ENCODE measurements at places on chromosomes 2 and 18.

GRCh38 chr2:71064754-71065621 lies 3.5 kb upstream of the NAGK start:
- DNase-seq: no peak

DNA sequence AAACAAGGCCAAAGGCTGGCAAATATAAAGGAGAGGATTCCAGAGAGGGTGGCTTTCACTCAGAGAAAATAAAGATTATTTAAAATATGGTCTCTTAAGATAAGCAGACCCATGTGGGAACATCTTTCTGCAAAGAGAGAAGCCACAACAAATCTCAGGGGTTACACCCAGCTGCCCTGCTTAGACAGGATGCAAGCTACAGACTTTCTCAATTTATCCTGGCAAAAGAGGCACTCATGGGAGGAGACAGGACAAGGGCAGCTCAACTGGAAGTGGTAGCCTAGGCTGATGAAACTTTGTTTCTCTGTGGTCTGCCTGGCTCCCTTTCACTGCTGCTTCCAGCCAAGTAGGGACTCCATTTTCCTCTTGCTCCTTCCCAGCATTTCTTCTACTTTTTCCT lies 25.9 kb upstream of the SULT1C4 start:
- no peak for DNase-seq

GRCh38 chr2:37982147-37982582 lies 57.1 kb downstream of the RMDN2 start:
- peak; percentile 30 for DNase-seq

- peak; percentile 95 for DNase-seq
Observed at GRCh38 chr2:9897331-9897737, 54.1 kb downstream of the TAF1B start.

DNA sequence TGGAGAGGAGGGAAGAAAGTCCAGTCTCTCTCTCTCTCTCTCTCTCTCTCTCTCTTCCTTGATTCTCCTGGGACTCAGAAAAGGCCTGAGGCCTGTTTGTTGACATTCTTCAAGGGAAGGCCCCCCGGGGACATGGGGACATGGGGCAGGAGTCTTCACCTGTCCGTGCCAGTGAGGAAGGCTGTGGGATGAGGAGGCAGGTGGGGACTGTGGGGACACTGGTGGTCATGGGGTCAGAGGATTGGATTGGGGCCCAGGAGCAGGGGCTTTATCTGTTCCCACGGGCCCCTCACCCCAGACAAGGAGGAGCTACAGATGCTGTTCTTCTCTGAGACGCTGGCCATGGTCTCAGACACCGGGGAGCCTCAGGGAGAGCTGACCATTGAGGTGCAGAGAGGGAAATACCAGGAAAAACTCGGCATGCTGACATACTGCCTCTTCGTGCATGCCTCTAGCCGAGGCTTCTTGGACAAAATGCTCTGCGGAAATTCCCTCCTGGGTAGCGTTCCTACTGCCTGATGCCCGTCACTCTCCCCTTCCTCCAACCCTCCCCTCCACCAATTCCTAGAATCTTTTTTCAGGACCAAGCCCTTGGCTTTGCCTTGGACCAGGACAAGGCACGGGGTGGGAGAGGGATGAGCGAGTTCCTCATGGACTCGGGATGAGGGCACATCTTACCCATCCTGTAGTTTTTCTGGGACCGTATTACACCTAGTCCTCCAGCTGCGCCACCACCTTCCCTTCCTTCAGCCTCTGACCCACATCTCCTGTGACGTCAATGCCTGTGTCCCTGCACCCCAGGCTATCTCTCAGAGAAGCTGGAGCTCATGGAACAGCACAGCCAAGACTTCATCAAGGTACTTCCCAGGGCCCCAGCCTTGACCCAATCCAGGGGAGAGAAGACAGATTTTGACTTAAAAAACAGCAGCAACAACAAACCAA lies 850 bp downstream of the CATIP start:
- no peak for DNase-seq

DNA sequence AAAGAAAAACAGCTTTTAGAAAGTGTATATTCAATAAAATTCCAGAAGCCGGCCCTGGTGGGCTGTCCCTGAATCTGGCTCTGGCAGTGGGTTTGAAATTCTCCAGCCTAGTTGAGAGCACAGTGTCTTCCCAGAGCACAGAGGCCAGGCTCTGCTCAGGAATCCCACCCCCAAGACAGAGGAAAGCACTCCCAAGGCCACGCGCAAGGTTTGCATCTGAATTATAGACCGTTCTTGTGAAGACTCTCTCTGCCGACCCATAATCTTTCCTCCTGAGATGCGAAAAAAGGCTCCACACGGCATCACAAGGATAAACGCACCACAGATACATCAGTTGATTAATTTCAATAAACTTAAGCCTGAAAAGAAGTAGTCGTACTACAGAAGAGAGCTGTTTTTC lies 342.2 kb downstream of the CMPK2 start:
- DNase-seq: no peak

GRCh38 chr2:68108120-68108519 lies 45.3 kb upstream of the C1D start:
- DNase-seq: no peak

DNA sequence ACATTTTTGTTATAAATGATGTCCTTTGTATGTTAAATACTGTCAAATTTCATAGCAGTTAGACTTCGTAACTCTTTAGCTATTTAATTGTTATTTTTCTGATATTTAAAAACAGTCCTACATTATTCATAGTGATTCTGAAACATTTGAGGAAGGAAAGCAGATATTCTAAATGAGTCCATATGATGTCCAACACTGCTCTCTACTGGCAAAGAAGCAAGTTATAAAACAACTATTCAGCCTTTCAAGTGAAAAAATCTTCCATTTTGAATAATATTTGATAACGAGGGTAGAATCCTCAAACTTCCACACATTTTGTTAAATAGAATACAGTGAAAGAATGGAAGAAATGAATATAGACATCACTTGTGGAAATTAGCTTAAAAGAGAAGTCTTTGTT lies 220.8 kb downstream of the GULP1 start:
- no peak for DNase-seq

GRCh38 chr18:51654488-51655326 lies 457.2 kb upstream of the MEX3C start:
- no peak for DNase-seq

GRCh38 chr2:227222292-227222691 lies 57.9 kb downstream of the COL4A3 start:
- no peak for DNase-seq

All from fibroblast of skin of left biceps (primary cell).